ENCODE measurements at places on chromosomes 11 and 22.

- no peak for DNase-seq
Observed at GRCh38 chr11:68011051-68011943, 1.2 kb downstream of the ALDH3B1 start.

DNA sequence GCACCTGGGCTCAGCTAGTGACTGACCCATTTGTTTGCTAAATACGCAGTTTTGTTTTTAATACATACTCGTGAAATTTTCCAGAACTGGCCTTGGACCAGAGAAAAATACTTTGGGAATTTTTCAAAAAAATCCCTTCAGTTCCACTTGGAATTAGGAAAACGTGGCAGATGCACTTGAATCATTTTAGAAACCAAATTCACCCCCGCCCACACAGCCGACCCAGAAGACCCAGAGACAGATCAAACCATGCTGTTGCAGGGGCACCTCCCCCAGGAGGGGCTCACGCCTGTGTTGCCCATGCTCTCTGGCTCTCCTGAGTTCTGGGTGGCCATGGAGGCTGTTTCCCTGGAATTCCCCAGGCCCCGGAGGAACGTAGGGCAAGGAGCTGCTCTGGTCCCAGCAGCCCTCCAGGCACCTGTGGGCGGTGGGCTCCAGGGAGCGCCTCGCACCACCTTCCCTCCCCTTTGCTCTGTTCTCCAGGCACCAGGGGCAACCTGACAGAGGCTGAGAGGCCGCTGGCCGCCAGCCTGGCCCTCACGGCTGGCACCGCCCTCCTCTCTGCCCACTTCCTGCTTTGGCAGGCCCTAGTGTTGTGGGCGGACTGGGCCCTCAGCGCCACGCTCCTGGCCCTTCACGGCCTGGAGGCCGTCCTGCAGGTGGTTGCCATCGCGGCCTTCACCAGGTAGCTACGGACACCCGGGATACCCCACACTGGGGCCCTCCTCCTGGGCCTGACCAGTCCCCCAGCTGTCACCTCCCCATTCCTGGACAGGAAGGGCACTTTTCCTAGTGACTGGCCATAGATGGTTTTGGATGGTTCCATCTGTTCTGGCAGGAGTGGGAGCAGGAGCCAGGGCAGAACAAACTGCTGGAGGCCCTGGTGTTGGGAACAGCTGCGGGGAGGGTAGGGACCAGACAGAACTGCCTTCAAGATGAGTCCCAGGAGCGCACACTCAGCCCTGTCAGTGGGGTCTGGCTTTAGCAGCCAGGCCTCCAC, 3.3 kb upstream of the EPS8L2 start:
- DNase-seq = no peak

DNA sequence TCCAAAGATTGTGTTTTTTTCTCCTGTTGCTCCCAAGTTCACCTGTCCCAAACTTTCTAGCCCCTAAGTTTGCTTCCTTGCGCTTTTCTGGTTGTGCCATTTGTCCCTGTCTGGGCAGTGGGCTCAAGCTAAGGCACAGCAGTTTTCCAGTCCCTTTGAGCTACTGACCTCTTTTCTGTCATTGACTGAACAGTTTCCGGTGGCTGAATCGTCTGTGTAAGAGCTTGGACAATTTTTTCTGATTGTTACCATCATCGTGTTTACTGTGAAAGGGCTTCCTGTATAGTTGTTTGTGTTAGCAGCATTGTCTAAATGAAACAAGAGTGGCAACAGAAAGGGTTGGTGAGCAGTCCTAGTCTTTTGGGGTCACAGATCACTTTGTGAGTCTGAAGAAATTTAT, 49.8 kb downstream of the BMAL1 start:
- no peak for DNase-seq

GRCh38 chr11:73233211-73233610, 15.1 kb downstream of the P2RY2 start:
- DNase-seq = no peak

- DNase-seq = no peak
Observed at GRCh38 chr11:19614370-19614940, 98.2 kb upstream of the NAV2 start.

- DNase-seq = no peak
Observed at GRCh38 chr11:108713076-108713790, 48.4 kb downstream of the DDX10 start.

DNA sequence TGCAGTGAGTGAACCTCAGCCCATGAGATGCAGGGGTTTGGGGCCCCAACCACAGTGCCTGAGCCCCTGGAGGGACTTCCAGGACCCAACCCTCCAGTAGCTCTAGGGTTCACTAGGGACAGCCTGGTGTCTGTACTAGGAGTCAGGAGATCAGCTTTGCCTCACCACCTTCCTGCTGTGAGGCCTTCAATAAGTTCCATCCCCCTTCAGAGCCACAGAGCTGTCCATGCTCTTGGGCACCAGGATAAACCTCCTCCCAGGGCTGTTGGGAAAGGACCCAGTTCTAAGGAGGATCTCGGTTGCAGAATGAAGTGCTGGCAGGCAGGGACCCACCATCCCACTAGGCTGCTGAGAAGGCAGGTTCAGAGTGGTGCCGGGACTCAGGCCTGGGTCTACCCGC, 9.7 kb downstream of the ARHGEF17 start:
- DNase-seq = no peak

- DNase-seq = no peak
Observed at GRCh38 chr11:126354631-126355323, 709 bp upstream of the ST3GAL4 start.

DNA sequence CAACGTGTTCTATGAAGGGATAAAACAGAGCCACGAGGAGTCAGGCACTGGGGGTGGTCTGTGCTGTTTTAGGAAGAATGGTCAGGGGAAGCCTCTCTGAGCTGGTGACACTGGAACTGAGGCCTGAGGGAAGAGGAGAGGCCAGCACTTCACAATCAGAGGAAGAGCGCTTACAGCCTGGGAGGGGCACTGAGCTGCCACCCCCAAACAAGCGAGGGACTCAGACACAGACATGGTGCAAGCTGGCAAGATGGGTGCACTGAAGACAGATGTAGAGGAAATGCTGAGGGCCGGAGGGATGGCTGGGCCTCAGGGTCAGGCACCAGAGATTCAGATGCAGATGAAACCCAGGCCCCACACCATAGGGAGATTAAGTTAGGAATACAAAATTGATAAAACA, 40.0 kb upstream of the TP53I11 start:
- no peak for DNase-seq

DNA sequence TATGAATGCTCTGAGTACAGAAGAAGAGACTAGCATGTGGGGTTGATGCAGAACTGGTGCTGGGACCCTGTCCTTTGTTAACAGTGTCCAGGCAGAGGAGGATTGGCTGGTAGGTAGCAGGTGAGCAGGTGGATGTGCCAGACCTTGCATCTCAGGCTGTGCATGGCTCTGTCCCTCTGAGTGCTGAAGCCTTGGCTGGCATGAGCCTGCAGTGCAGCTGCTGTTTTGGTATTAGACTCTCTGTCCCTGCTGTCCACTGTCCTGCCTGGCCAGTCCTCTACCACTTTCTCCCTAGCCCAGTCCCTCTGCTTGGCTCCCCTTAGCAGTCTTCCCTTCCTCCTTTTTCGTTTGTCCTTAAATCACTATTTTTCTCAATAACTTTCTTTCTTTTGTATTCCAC, 213.6 kb upstream of the ZBED5 start:
- no peak for DNase-seq

DNA sequence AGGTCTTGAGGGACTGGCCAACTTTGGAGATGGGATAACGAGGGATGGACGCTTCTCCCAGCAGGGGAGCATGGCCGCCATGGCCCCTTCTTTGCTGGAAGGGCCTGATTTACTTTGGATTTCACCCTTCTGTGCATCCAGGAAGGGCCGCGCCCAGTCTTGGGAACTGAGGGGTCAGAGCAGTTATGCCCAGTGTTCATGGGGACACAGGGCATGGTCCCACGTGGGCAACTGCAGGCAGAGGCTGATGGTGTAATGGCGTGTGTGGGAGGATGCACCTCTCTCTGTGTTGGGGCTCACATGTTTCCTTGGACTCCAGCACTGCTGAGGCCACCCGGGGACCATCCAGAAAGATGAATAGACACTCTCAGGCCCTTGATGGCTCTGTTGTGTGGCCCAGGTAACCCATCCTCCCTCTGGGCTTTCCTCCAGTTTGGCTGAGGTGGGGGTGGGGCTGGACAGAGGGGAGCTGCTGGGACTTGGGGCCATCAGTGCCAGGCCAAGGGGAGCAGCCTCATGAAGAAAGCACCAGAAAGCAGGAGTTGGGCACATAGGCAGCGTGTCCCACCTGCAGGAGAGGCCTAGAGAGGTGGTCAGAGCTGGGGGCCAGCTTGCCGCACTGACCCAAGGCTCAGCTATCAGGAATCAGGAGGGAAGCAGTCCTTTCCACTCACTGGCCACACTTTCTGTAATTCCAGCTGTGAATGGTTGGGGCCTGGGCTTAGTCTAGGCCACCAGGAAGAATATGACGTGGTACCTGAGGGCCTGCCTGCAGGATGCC, 1033.9 kb downstream of the TBC1D22A start:
- no peak for DNase-seq

- DNase-seq = no peak
Observed at GRCh38 chr11:71183878-71184277, 68.5 kb downstream of the SHANK2 start.

- no peak for DNase-seq
Observed at GRCh38 chr22:36796552-36797175, 20.2 kb downstream of the PVALB start.

DNA sequence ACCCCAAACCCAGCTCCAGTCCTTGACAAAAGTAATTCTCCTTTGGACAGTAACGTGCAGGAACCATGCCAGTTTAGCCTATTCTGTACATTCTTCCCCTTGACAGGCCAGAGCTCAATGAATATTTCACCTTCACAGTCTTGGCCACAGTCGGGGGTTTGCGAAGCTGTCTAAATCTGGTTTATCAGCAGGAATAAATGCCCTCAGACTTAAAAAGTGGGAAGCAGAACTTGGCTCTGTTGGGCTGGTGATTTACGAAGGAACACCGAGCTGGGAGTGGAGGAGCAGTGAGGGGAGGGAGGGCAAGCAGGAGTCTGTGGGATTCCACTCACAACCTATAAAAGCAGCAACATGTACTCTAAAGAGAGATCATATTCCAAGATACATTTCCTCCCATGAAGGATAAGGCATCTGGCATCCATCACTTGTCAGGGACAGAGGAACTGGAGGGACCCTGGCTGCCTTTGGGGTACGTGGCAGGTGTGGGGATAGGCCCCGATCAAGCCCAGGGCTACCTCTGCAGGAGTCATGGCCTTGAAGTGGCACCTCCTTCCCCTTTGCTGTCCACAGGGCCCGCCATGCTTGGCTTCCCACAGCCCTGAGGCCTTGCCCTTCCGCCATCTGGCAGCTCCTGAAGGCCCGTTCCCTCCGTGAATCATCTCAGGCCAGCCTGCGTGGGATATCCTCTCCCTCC, 154.3 kb downstream of the ADAMTS15 start:
- DNase-seq = no peak

DNA sequence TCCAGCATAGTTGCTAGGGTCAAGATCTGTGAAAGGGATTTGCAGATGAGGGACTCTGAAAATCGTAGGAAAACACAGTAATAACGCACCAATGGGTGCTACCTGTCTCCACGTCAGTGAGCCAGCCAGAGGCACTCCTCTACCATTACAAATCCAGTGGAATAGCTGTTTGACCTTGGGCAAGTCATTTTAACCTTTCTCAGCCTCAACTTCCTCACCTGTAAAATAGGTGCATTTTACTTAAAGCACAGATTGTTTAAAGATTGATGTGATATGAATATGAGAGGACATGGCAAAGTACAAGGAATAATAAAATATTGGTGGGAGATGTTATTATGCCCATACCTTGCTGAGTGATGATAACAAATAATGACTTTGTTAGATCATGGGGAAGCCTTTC, 148.1 kb upstream of the TTC12 start:
- no peak for DNase-seq

DNA sequence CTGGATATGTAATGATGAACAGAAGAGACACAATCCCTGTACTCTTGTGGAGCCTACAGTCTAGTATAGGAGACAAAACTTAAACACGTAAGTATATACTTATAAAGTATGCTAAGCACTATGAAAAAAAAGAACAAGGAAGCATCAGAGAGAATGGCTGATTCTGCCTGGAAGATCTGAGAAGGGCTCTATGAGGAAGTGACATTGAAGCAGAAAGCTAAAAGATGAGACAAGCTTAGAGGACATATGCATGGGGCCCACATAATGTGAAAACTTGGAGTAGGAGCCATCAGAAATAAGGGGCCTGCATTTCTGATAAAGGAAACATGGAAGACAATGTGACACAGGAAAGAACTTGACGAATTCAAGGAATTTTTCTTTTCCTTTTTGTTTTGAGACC, 16.6 kb downstream of the SAA1 start:
- DNase-seq = no peak

- no peak for DNase-seq
Observed at GRCh38 chr11:95229199-95229992, 1.6 kb downstream of the SESN3 start.

GRCh38 chr22:39567135-39567946, 3.2 kb upstream of the CACNA1I start:
- peak; percentile 49 for DNase-seq

DNA sequence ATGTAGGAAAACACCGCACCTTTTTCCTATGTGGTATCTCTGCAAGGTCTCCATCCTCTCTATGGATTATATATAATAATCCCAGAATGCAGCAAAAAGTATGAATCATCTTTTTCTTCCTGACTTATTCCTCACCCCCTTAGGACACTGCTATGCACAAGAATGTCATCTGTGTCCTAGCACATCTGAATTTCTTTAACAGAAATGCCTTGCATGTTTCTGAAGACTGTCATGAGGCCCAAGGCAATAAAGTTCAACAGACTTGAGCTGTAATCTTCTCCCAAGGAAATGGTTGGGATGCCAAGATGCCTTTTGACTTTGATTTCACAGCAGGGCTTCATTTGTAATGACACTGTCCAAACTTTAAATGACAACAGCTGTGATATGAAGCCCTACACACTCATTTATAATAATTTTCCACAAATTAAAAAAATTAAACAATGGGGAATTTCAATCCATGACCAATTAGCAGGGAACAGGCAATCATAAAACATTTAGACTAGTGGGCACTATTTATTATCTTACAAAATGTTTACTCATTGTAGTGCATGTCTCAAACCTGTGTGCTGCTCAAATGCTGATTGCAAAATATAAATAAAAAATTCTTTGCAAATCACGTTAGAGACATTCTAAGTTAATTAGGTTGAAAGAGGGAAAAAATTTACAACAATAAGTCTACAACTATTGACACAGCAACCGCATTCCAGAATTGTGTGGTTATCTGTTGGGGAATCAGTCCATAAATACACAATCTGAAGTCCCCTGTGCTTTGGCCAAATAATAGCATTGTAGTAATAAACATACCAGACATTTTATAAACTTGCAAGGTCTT, 242.3 kb downstream of the SWAP70 start:
- no peak for DNase-seq

Data from central memory CD4-positive, alpha-beta T cell (primary cell).